ENCODE measurements at places on chromosomes 11 and 22. TPM values are rescaled to one million over a fixed set of nuclear protein-coding genes. Genes with fewer than 3 reads are reported as not detected.

GRCh38 chr11:106400949-106401570 is 323.6 kb downstream of the AASDHPPT start:
- DNase-seq, result no peak

- no peak for DNase-seq
These were observed 39.6 kb downstream of the SCGB1A1 start for GRCh38 chr11:62458212-62459002.

The CSNK2A3 gene
- total RNA-seq, result 1.3 TPM

- DNase-seq, result peak; percentile 60
These were observed 26.5 kb downstream of the SGSM3 start for GRCh38 chr22:40396882-40397281.

DNA sequence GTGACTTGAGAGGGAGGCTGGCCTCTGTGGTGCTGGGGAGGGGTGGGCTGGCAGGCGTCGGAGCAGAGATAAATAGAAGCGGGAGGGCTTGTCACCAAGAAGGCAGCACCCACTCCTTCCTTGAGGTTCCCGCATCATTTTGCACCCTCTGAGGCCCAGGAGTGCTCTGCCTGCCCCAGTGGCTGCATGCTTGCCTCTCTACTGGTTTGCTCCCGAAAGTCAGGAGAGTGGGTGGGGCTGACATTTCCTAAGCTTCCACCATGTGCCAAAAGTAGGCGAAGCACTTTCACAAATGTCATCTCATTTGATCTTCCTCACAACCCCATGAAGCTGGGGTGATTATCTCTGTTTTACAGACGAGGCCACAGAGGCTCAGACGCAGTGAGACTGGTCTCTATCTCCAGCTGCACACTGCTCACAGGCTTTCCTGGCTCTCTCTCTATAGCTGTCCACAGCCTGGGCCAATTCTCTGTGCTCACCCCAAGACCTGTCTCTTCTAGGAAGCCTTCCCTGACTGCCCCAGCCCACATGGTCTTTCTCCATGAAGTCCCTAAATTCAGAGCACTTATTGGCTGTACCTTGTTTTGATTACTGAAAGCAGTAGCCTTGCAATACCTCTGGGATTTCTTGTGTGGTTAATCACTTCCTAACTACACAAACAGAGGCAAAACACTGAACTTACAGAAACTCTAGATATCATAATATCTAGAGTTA is 2.6 kb upstream of the UCP3 start:
- no peak for DNase-seq

The CEND1 gene
- total RNA-seq, result 1.2 TPM

- no peak for DNase-seq
These were observed 112.5 kb upstream of the CD82 start for GRCh38 chr11:44452827-44453572.

GRCh38 chr11:102761646-102762238 is 18.7 kb downstream of the MMP10 start:
- no peak for DNase-seq

DNA sequence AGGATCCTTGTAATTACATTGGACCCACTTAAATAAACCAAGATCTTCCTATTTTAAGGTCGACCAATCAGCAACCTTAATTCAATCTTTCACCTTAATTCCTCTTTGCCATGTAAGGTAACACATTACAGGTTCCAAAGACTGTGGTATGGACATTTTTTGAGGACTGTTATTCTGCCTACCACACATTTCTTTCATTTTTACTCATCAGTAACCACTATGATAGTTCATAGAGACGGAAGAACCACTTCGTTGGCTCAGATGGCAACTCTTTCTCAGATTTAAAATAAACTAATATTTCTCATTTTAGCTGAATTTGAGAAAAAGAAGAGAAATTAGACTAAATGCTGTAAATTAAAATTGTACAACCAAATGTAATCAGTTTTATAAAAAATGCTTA is 96.3 kb downstream of the PAX6 start:
- no peak for DNase-seq

- peak; percentile 43 for DNase-seq
These were observed 20.7 kb upstream of the AIFM3 start for GRCh38 chr22:20946080-20946986.

- no peak for DNase-seq
These were observed 5.8 kb upstream of the ATG16L2 start for GRCh38 chr11:72808331-72808798.
